ENCODE measurements at places on chromosomes 6 and 20.

- DNase-seq: peak; percentile 76
Measured at GRCh38 chr6:144334150-144334708, 49.1 kb downstream of the UTRN start.

- no peak for DNase-seq
Measured at GRCh38 chr6:4078691-4079471, at the start of gene FAM217A. Gene FAM217A (minus strand): TSS chr6:4079137. CDS start chr6:4077414, 1,723 bp downstream.

DNA sequence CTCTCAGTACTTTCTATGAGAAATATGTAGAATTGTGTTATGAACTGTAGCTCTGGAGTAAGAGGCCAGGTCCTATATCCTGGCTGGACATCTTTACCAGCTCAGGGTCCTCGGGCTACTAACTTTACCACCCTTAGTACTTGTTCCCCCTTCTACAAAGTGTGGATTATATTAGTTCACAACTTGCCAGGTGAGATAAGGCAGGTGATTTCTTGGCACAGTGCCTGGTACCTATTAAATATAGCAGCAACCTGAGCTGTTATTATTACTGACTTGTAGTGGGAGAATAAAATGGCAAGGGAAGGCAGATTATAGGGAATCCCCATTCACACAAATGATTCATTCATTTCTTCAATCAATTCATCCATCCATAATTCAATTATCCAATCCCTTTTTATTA, 150.1 kb downstream of the DOK5 start:
- DNase-seq: no peak

DNA sequence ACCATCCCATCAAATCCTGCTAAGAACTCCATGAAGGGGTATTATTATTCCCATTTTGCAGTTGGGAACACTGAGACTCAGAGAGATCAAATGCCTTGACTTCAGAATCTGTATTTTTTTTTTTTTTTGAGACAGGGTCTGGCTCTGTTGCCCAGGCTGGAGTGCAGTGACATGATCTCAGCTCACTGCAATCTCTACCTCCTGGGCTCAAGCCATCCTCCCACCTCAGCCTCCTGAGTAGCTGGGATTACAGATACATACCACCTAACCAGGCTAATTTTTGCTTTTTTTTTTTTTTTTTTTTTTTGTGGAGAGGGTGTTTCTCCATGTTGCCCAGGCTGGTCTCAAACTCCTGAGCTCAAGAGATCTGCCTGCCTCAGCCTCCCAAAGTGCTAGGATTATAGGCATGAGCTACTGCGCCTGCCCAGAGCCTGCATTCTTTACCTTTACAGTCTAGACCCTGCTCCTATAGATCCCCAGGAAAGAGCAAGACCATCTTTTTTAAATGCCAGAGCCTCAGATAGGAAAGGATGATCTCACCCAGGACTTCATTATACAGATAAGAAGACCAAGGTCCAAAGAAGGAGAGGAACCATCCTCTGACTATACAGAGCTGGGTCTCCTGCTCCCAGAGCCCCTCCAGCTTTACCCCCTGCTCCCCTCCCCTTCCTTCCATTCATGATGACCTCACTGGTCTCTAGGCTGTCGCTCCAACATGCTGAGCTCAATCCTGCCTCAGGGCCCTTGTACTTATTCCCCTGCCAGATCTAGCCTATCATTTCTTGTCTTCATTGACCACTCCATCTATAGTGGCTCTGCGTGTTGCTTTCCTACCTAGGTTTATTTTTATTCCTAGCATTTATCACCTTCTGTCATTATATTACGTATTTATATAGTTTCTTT, 138.6 kb downstream of the CEBPB start:
- DNase-seq: no peak

GRCh38 chr6:110355727-110356126, 2.4 kb downstream of the METTL24 start:
- no peak for DNase-seq

- DNase-seq: no peak
Measured at GRCh38 chr6:33251395-33252012, 20.2 kb downstream of the VPS52 start.

DNA sequence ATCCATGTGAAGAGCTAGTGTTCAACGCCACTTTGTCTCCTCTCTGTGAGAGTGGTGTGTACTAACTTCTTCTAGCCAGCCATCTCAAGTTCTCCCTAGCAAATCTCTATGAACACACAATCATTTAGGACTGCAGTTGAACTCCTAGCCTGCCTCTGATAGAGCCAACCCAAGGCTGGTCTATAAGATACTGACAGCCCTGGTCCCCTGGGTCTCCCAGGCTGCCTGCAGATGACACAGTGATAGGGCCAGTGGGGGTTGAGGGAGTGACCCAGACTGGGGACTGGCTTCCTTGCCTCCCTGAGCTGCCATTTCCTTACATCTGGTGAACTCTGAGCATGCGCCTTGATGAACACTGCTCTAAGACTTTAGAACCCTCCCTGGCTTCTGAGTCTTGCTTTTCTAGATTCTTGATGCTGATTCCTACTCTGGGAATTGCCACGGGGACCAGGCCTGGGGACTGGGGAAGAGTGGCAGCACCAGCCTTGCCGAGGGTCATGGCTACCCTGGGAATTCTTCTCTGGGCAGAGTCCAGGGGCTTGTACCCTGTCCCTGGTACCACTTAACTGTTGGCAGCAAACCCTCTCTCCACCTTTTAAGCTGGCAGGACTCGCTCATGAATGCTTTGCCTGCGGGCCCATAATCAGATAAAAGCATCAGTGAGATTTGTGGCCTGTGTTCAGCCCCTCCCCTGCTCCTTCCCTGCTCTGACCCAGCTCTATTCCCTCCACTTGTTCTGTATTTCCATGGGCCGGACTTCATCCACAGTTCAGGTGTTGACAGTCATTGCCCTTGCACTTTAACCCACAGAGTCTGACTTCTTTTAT, 130.8 kb upstream of the CHD6 start:
- no peak for DNase-seq

Measured in CD4-positive, alpha-beta T cell treated with Interleukin-2 at 100 ng/mL for 4 hours (primary cell).